ENCODE measurements at places on chromosomes 1 and 21. TPM values are rescaled to one million over a fixed set of nuclear protein-coding genes. Genes with fewer than 3 reads are reported as not detected.
A peak's percentile ranks its signal among the peaks of the same experiment; 100 is the strongest.

- DNase-seq, result no peak
Observed at GRCh38 chr1:17791055-17791390, 35.9 kb downstream of the ACTL8 start.

GRCh38 chr1:181179987-181180365 lies 91.5 kb downstream of the IER5 start:
- no peak for DNase-seq

DNA sequence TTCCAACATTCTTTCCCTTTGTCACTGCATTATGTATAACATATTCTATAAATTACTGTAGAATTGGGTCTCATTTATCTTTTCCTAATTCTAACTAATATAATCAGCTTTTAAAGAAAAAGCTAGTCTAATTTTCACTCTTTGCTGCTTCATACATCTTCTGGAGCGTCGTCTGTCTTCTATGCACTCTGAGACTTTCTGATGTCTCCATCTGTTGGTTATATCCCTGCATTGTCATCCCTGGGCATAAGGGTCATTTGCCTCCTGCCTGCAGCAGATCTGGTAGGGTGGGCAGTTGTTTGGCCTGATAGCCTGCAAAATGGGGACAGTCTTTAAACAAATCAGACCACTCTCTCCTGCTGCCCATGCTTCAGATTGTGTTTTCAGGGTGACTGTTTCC lies 40.8 kb upstream of the DYNLT5 start:
- DNase-seq, result no peak

GRCh38 chr1:107140703-107141490 lies at the start of gene NTNG1:
TSS of gene NTNG1 (plus strand) at chr1:107141039.
- DNase-seq, result no peak

The CFHR2 gene
- not detected for total RNA-seq

The AHDC1 gene
- 25.2 TPM for total RNA-seq

- no peak for DNase-seq
Observed at GRCh38 chr1:238738892-238739291, 647.5 kb upstream of the CHRM3 start.

The OR2L5 gene
- total RNA-seq, result not detected

GRCh38 chr1:206544562-206545257 lies 37.4 kb downstream of the RASSF5 start:
- DNase-seq, result peak; percentile 82

GRCh38 chr1:205633421-205633976 lies 1.7 kb upstream of the ELK4 start:
- no peak for DNase-seq

The OR2AK2 gene
- not detected for total RNA-seq

All from left colon (tissue), 2 donors.